Left kidney (tissue), 8 donors: ENCODE measurements at places on chromosomes 3 and 15.

DNA sequence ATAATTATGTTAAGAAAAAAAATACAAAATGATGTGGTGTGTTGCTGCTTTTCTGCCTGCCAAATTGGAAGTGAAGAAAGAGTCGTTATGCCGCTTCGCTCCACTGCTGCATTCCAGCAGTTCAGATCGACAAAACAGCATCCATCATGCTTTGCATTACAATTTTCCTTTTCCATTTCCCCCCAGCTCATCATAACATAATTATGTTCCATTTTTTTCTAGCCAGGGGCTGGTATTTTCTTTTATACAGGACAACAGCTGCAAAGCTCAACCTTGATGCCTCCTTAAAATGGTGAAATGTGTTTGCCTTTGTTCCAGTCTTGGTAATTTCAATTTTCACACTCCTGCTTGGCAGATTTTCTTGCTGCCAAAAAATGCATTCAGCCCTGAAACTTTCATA lies 44.9 kb upstream of the KBTBD12 start:
- DNase-seq: no peak

- no peak for DNase-seq
Observed at GRCh38 chr3:8777201-8777977, 8.0 kb upstream of the OXTR start.

- no peak for DNase-seq
Observed at GRCh38 chr15:85462029-85462428, 81.6 kb downstream of the AKAP13 start.

DNA sequence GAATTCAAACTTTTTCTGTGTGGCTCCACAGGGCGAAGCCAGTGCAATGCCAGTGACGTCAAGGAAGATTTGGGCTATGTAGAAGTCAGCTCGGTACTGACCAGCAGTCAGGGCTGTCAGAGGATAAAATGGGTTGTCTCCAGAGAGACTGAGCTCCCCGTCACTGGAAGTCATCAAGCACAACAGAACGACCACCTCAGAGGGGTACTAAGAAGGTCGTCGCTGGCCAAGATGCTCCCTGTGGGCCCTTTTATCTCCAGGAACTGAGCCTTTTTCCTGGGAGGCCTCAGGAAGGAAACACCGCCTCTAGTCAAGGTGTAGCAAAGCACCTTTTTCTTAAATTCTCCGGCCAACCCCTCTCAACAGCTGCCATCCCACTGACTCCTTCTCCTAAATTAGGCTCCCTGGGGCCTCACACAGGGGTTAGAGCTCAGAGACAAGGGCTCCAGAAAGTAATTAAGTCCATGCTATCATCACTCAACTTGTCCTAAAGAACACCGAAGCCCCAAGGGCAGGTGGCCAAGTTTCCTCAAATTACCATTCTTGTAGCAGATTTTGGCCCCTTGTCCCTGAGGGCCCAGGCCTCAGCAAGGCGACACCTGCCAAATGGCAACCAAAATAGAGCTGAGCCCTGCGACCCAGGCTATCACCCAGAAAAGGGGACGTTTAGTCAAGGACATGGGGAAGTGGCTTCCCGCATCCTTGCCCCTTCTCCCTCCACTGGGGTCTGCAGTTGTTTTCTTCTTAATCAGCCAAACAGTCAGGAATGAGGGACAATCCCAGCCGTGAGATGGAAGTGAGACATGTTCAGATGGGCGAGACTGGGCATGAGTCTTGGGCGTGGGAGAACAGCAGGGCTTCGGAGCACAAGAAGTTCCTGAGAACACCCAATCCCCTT lies 48.0 kb downstream of the SSUH2 start:
- no peak for DNase-seq

DNA sequence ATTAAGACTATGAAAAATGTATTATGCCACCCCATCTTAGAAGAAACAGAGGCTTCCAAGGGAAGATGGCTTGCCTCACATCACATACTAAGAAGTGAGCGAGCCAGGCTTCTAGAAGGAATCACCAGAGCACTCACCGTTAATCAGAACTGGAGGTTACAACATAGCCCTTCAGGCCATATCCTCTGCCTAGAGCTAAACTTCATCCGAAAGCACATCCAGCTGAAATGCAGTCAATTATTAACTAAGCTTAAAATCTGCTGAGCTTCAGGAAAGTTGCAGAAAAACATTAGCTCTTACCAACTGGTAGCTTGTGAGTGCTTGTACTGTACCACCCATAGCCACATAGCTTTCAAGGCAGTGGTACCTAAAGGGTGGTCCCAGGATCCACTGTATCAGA lies 483.2 kb downstream of the TBL1XR1 start:
- DNase-seq: no peak

- peak; percentile 31 for DNase-seq
Observed at GRCh38 chr3:142888099-142888480, 793 bp downstream of the PCOLCE2 start.

DNA sequence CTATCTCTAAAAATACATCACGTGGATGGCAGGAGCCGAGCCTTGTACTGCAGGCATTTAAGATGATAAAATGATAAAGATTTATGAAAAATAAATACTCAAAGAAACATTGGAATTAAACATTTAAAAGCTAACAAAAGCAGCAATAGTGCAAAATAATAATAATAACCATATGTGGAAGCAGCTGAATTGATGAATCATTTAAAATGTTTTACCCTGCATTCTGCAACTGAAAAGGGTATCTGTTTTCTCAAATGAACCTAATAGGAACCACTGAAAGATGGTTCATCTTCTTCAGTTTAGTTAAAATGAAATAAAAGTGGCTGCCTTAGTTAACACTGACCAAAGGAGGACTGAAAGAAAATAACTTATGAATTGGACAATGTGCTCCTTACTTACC lies 436.1 kb downstream of the TUSC7 start:
- no peak for DNase-seq

DNA sequence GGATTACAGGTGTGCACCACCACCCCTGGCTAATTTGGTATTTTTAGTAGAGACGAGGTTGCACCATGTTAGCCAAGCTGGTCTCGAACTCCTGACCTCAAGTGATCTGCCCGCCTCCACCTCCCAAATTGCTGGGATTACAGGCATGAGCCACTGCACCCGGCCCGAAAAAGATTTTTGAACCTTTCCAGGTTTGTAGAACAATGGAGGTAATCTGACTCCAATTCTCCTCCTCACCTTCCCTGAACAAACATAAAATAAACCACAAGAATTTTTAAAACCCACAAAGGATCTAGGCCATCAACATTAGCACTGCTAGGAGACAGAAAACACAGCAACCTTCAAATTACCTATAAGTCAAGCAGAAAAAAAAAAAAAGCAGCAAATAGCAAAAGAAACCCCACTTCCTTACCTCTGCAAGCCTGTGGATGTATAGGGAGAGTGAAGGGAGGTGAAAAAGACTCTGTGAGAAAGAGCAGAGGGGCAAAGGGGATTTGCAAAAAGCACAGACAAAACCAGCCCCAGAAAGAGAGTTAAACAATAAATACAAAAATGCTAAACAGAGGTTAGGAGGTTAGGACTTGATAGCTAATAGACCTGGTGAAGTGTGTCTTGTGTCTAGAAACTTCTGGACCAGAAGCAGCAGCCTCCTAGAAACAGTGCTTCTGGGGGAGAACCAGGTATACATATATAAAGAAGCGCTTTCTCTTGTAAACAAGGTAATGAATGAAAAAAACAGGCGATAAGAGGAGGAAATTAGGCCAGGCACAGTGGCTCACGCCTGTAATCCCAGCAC lies 32.1 kb downstream of the TFDP2 start:
- no peak for DNase-seq

GRCh38 chr15:63232943-63233342 lies 43.5 kb downstream of the RAB8B start:
- DNase-seq: no peak

DNA sequence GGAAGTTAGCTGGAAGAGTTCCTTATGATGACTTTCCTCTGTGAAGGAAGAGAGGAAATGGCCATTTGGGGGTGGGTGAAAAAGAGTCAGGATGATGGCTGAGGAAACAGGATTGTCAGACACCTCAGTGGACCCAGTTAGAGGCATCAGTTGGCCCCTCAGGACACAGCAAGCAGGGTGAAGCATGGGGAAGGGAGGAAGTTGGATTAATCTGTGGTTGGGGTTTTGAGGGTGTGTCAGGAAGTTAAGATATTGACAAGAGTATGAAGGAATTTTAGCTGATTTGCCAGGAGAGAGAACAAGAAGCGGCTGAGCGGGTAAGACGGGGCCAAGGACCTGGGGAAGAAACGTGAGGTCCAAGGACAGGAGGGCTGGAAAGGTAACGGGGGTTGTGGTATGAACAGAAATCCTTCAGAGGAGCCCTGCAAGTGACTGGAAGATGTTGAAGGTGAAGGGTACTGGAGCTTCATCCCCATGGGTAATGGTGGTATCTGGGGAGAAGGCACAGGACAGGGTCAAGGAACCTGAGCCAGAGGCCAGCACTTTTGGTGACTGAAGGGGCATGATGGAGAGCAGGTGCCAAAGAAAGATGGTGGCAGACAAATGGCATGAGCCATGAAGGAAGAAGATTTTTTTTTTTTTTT lies 2.7 kb downstream of the UQCC5 start:
- no peak for DNase-seq

GRCh38 chr3:184155644-184156521 lies 706 bp downstream of the DVL3 start:
- DNase-seq: no peak

- peak; percentile 68 for DNase-seq
Observed at GRCh38 chr15:70098461-70099166, 897 bp upstream of the TLE3 start.

- no peak for DNase-seq
Observed at GRCh38 chr3:149983628-149984027, 12.9 kb upstream of the PFN2 start.

DNA sequence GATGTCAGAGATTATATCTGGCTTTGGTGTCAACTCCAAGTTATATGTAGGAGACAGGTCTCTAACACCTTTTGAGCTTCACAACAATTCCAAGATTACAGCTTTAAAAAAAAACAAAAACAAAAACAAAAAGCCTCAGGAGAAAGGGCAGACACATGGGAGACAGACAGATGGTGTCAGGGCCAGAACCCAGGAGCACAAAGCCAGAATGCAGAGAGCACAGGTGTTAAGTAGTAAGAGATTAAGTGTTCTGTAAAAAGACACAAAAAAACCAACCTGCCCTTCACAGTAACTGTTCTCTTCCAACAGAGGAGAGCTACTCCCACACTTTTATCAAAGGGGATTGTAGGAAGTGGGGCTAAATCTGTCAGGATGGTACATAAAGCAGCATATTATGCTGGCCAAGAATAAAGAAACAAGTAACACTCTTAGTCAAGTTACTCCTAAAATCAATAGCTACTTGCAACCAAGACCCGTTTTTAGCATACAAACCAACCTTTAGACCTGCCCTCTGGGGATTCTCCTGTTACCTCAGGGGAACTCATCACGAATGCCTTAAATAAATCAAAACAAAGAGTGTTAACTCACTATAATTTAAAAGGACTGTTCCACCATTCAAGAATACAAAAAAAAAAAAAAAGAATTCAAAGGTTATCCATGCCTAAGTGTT lies 5.9 kb downstream of the CPEB1 start:
- DNase-seq: no peak

GRCh38 chr3:129645286-129645685 lies 38.8 kb upstream of the PLXND1 start:
- DNase-seq: no peak

- DNase-seq: no peak
Observed at GRCh38 chr3:11140030-11140712, 14.1 kb upstream of the HRH1 start.

DNA sequence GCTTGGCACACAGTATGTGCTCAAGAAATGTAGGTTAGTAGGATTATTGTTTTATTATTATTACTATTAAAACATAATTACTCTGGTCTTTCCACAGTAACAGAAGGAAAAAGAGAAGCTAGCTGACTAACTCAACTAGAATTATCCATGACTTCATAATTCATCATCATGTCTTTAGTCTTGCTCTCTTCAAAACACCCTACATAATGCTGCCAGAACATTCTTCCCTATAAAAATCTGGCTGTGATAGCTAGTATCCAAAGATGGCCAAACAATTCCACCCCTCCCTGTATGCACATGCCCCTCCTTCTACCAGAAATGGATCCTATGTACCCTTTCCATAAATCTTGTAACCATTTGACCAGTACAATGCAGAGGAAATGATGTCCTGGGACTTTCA lies 48.8 kb upstream of the SRGAP3 start:
- no peak for DNase-seq

GRCh38 chr3:8775181-8775580 lies 5.8 kb upstream of the OXTR start:
- DNase-seq: no peak

DNA sequence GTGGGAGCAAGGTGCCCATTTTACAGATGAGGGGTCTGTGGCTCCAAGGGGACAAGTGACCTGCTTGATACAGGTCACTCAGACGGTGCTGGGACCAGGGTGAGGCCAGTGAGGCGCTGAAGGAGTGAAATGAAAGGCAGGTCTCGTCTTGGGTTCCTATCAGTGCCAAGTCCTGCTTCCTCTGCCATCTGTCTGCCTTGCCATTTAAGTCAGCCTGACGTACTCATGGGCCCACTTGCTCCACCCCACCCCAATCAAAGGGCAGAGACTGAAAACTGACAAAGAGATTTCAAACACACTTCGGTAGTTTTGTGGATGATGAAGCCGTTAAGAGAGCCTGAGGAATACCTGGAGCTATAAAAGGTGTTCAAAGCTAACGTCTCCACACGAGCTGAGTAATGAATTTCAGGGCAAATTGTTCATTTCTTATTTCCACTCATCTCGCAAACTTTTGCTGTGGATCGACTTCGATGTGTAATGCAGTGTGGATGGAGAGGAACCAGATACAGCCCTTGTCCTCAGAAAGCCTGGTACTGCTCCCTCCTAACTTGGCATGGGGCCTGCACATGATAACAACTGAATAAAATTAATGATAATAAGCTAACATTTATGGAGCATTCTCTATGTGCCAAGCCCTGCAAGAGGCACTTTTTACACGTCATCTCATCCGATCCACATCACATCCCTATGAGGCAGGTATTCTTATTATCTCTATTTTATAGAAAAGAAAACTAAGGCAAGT lies 36.6 kb downstream of the ATP2B2 start:
- DNase-seq: no peak

- DNase-seq: no peak
Observed at GRCh38 chr15:40276927-40277326, 5.9 kb downstream of the ANKRD63 start.

DNA sequence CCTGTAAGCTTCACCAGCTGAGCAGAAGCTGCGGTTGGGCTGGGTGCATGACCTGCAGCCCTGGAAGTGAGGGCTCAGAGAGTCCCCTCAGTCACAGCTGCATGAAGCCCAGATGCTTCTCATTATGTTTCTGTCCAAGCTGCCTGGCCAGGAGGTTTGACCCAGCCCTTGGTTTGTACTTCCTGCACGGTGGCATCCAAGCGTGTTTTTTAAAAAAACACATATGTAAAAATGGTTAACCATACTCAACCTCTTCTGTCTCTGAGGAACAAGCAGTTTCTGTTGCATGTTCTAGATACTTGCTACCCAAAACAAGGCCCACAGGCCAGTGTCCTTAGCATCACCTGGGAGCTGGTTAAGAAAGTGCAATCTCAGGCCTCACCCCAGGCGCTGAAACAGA lies 76.0 kb upstream of the ATP10A start:
- no peak for DNase-seq
